ENCODE measurements at places on chromosomes 11 and 22.

GRCh38 chr22:46111645-46112306 is 38.5 kb upstream of the PPARA start:
- no peak for DNase-seq

- no peak for DNase-seq
These were observed 16.6 kb downstream of the CAPRIN1 start for GRCh38 chr11:34068111-34068510.

GRCh38 chr22:40421941-40422340 is 51.5 kb downstream of the SGSM3 start:
- no peak for DNase-seq

DNA sequence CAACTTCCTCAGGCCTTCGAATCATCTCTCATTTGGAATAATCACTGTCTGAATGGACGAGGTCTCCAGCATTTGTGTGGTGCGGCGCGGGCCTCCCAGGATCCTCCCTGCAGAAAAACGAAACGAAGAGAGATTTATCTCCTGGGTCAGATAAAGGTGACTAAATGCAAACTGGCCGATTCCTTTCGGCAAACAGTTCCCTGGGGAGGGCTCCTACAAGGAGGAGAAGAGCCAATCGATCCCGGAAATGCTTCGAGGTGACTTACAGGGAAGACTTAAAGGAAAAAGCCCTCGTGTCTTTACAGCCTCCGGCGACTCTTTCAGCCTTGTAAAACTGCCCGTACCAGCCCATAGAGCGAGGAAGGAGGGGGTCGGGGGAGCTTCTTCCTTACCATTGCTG is 126.5 kb downstream of the MIAT start:
- DNase-seq, result no peak

- no peak for DNase-seq
These were observed 14.5 kb downstream of the SCGB1A1 start for GRCh38 chr11:62433141-62433903.

Data from activated CD4-positive, alpha-beta T cell treated with anti-CD3 and anti-CD28 coated beads for 24 hours (primary cell).